ENCODE measurements at places on chromosomes 16 and 17. TPM values are rescaled to one million over a fixed set of nuclear protein-coding genes. Genes with fewer than 3 reads are reported as not detected.

DNA sequence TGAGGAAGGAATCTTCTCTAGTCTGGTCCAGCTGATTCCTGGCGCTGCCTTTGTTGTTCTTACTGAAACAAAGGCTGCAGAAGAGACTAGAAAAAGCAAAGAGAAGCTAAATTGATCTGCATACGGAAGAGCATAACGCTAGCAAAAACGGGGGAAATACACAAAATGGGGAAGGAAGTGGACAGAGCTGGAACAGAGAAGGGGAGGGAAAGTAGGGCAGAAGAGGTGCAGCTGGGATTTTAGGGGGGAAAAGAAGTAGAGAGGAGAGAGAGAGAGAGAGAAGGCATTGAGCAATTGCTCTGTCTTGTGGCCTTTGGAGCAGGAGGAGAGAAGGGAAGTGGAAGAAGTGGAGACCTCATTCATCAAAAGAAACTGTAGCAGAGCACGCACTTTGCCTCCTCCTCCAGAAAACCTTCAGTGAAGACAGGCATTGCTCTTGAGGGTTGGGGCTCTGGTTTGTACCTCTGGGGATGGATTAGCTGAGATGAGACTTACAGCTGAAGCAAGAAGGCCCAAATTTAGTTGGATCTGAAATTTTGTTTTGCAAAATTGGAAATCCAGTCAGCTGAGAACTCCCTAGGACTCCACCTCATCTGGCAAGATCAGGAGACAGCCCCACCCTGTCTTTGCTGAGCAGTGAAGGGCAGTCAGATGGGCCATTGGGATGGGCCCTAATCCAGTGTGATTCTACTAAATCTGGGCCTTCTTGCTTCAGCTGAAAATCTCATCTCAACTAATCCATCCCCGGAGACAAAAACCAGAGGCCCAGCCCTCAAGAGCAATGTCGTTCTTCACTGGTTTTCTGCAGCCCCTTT lies 55.8 kb downstream of the CDRT4 start:
- H3K4me1 ChIP-seq: peaks cover 5% of the 10 kb centered on the region
- H3K4me3 ChIP-seq: no peak overlapping the region
- no peak for DNase-seq
- no peaks in the 10 kb centered on the region for H3K27me3 ChIP-seq
- peak overlapping the region; percentile 81 for H3K27ac ChIP-seq

DNA sequence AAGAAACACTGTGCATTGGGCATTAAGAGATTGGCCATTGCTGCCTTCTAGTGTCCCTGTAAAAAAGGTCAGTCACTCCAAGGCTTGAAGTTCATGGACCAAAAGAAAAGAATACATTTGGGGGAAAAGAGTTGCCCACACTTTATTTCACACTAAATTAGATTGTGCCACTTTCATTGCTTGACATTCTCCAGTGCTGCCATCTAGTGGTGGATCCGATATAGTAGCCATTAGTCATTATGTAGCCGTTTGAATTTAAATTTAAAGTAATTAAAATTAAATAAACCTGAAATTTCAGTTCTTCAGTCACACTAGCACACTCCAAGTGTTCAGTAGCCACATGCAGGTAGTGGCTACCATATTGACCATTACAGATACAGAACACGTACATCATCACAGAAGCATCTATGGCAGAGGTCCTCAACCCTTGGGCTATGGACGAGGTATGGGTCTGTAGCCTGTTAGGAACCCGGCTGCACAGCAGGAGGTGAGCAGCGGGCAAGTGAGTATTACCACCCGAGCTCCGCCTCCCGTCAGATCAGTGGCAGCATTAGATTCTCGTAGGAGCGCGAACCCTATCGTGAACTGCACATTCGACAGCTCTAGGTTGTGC lies 21.9 kb upstream of the CDH5 start:
- no peak for DNase-seq
- H3K27ac ChIP-seq: no peak overlapping the region
- H3K27me3 ChIP-seq: peaks cover 2% of the 10 kb centered on the region
- H3K4me1 ChIP-seq: no peaks in the 10 kb centered on the region
- no peak overlapping the region for H3K4me3 ChIP-seq

The CDR2 gene
- 23.0 TPM for total RNA-seq

- H3K4me1 ChIP-seq: peaks cover 12% of the 10 kb centered on the region
- no peaks in the 10 kb centered on the region for H3K27me3 ChIP-seq
- H3K4me3 ChIP-seq: no peak overlapping the region
Measured at GRCh38 chr16:78443542-78444364, 344.3 kb downstream of the WWOX start.

DNA sequence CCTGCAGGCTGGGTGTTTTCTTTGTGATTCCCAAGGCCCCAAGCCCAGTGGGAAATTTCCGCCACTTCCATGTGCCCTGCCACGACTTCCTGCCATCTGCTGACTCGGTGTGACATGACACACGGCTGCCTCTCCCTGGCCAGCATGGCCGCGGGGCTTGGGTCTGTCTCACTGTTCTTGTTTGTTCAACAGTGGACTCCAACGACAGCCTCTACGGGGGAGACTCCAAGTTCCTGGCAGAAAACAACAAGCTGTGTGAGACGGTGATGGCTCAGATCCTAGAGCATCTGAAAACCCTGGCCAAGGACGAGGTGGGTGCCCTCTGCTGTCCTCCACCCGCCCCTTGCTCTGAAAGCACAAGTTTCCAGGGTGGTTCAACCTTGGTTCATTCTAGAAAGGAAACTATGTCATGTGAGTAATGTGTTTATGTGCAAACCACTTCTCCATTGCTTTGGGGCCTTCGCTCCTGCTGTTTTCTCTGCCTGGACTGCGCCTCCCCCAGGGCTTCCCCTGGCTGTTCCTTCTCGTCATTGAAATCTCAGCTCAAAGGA lies 26.8 kb downstream of the KNOP1 start:
- H3K4me1 ChIP-seq: peaks cover 13% of the 10 kb centered on the region
- H3K4me3 ChIP-seq: no peak overlapping the region
- no peaks in the 10 kb centered on the region for H3K36me3 ChIP-seq

GRCh38 chr17:5789528-5789927 lies 205.2 kb upstream of the NLRP1 start:
- no peaks in the 10 kb centered on the region for H3K27me3 ChIP-seq
- no peak for DNase-seq
- H3K36me3 ChIP-seq: no peaks in the 10 kb centered on the region
- no peak overlapping the region for H3K27ac ChIP-seq

The SLC46A1 gene
- total RNA-seq: 7.8 TPM

- H3K27ac ChIP-seq: no peak overlapping the region
- H3K36me3 ChIP-seq: no peaks in the 10 kb centered on the region
- H3K4me3 ChIP-seq: no peak overlapping the region
- peak; percentile 2 for DNase-seq
Measured at GRCh38 chr17:17088086-17088485, 45.8 kb downstream of the MPRIP start.

DNA sequence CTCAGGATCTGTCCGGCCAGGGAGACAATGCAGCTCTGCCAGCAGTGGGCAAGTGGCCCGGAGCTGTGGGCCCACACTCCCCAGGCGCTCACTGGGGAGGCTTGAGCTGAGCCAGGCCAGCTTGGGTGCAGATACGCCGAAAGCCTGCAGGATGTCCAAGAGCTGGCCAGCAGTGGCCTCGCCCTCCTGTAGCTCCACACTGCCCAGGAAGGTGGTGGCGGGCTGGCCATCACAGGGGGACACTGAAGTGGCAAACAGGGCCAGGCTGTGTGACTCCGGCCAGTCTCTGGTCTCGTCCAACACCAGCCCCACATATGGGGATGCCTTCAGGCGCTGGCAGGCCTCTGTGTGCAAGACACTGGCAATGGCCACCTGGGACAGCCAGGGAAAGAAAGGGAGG lies 9.6 kb downstream of the C17orf113 start:
- peaks cover 4% of the 10 kb centered on the region for H3K4me1 ChIP-seq
- no peaks in the 10 kb centered on the region for H3K36me3 ChIP-seq
- H3K27me3 ChIP-seq: peaks cover 7% of the 10 kb centered on the region
- no peak overlapping the region for H3K4me3 ChIP-seq

GRCh38 chr17:73316919-73317505 lies 5.2 kb upstream of the CDC42EP4 start:
- no peak overlapping the region for H3K4me3 ChIP-seq
- H3K27ac ChIP-seq: no peak overlapping the region
- no peaks in the 10 kb centered on the region for H3K36me3 ChIP-seq
- H3K27me3 ChIP-seq: no peaks in the 10 kb centered on the region
- peaks cover 15% of the 10 kb centered on the region for H3K4me1 ChIP-seq

- DNase-seq: peak; percentile 80
- no peaks in the 10 kb centered on the region for H3K27me3 ChIP-seq
- H3K36me3 ChIP-seq: no peaks in the 10 kb centered on the region
- no peak overlapping the region for H3K4me3 ChIP-seq
Measured at GRCh38 chr17:79993390-79994227, 42.1 kb downstream of the TBC1D16 start.

DNA sequence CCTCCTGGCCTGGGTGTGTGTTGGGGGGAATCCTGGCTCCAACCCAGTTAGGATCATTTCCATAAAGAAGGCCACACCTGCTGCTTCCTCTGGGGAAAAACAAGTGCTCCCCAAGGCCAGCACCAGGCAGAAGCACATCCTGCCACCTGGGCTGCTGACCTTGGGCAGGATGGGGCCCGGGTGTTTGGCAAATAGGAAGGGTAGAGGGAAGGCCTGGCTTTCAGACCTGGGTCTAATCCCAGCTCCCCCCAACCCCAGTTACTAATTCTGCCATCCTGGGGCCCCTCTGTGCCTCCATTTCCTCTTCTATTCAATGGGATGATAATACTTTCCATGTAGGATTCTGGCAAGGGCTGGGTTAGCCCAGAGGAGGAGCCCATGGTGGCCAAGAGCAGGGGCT lies 3.0 kb upstream of the NLRC5 start:
- DNase-seq: no peak
- no peak overlapping the region for H3K4me3 ChIP-seq
- H3K27me3 ChIP-seq: no peaks in the 10 kb centered on the region
- H3K27ac ChIP-seq: peak overlapping the region; percentile 31

DNA sequence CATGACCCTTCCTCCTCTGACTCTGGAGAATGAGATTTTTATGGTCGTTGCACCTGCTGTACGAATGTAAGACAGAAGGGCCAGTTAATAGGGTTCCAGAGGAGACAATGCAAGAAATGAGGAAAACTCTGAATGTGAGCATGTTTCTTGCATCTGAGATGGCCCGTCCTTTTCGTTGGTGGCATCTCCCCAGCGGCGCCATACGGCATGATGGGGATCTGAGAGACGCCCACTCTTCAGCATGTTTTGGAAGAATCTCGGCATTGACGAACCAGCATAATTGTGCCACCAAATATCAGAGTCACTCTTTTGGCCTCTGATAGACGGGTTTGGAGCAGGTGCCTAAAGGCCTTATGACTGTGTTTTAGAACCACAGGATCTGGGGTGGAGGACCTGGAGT lies 126.5 kb upstream of the RCVRN start:
- DNase-seq: no peak
- H3K36me3 ChIP-seq: no peaks in the 10 kb centered on the region
- H3K4me3 ChIP-seq: no peak overlapping the region
- no peaks in the 10 kb centered on the region for H3K4me1 ChIP-seq

The EPOP gene
- total RNA-seq: 0.75 TPM

DNA sequence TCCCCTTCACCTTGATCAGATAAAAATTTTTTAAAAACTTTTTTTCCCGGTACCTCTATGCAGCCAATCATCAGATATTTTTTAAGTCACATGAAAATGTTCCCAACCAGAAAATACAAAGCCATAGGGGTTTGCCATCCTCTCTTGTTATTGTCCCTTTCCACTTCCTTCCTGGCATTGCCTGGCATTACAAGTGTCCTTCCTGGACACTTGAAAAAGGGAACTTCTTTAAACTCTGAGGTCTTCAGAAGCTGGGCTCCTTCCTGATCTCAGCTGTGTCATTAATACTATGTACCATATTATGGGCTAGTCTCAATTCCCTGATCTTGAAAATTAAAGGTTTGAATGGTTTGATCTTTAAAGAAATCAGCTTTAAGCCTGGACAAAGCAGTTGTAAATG lies 64.9 kb downstream of the TEX14 start:
- H3K4me3 ChIP-seq: no peak overlapping the region
- H3K27me3 ChIP-seq: no peaks in the 10 kb centered on the region
- H3K27ac ChIP-seq: no peak overlapping the region
- no peak for DNase-seq

The TBC1D3H gene
- total RNA-seq: not detected

The MYO15A gene
- total RNA-seq: 1.3 TPM

The ESRP2 gene
- 61.3 TPM for total RNA-seq

DNA sequence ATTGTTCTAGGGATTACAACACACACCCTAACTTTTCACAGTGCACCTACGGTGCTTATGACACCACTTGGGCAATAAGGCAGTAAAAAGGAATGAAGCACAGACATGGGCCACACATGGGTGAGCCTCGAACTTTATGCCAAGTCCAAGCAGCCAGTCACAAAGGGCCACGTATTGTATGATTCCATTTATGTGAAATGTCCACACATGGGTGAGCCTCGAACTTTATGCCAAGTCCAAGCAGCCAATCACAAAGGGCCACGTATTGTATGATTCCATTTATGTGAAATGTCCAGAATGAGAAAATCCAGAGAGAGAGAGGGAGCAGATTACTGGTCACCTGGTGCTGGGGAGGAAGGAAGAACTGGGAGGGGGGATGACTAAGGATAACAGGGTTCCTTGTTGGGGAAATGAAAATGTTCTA lies 22.2 kb downstream of the RMI2 start:
- H3K4me1 ChIP-seq: no peaks in the 10 kb centered on the region
- no peak overlapping the region for H3K4me3 ChIP-seq
- DNase-seq: peak; percentile 25
- no peaks in the 10 kb centered on the region for H3K36me3 ChIP-seq
- H3K27me3 ChIP-seq: peaks cover 2% of the 10 kb centered on the region
- H3K27ac ChIP-seq: no peak overlapping the region

DNA sequence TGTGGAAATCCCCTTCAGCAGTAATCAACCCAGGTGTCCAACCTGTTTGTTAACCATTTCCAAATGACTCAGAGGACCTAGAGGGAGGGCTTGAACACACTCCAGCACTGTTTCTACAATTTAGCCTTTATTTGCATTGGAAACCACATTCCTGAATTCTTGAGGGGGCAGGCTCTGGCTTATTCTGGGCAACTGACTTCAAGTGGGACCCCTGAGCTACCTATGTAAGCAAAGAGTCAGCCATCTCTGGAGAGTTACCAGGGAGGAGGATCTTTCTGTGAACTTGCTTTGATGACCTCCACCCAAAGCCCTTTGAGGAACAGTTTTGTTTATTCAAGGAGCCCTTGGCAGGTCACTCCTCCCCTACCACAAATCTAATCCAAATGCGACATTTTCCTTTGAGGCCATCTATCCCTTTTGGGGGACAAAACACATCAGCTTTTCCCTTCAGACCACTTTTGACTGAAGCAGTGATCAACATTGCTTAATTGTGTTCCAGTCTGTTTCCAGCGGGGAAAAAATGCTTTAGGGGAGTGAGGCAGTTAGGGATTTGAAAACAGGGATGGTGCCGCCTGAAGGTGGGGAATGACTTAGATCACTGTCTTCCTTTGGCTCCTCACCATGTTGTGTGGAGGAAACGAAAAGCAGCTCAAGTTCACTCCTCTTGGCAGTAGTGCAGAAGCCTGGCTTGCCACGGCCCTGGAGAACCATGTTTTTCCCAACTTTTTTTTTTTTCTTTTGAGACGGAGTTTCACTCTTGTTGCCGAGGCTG lies 46.2 kb downstream of the TUBD1 start:
- H3K4me1 ChIP-seq: peaks cover 35% of the 10 kb centered on the region
- no peaks in the 10 kb centered on the region for H3K36me3 ChIP-seq
- no peaks in the 10 kb centered on the region for H3K27me3 ChIP-seq
- DNase-seq: peak; percentile 51

GRCh38 chr17:40560592-40561293 lies 4.5 kb downstream of the CCR7 start:
- peak overlapping the region; percentile 33 for H3K4me3 ChIP-seq
- H3K27me3 ChIP-seq: no peaks in the 10 kb centered on the region
- no peak for DNase-seq
- peak overlapping the region; percentile 56 for H3K27ac ChIP-seq
- H3K36me3 ChIP-seq: no peaks in the 10 kb centered on the region
- H3K4me1 ChIP-seq: peaks cover 8% of the 10 kb centered on the region

GRCh38 chr17:427327-427726 lies 74.7 kb upstream of the RPH3AL start:
- DNase-seq: no peak
- H3K27me3 ChIP-seq: no peaks in the 10 kb centered on the region
- no peaks in the 10 kb centered on the region for H3K36me3 ChIP-seq
- no peaks in the 10 kb centered on the region for H3K4me1 ChIP-seq
- no peak overlapping the region for H3K27ac ChIP-seq
